ENCODE measurements at places on chromosomes 5 and 9.

GRCh38 chr9:95341293-95341962 lies 23.9 kb upstream of the FANCC start:
- no peak for DNase-seq

GRCh38 chr5:61252643-61252925 lies 79.5 kb upstream of the ZSWIM6 start:
- no peak for DNase-seq

DNA sequence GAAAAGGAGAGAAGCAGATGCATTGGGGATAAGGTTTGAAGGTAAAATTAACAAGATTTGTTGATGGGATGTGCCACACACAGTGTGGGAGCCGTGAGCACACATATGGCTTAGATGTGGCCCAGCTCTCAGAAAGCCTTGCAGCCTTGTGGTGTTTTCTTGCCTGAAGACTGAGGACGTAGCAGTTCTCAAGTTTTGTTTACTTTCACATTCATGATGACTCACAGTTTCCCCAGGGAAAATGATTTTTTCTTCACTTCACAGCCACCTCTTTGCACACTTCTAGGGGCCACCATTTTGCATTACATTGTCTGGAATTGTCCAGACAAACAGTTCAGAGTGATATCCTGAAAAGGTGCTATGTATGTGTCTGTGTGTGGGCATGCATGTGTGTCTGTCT lies 126.2 kb downstream of the BASP1 start:
- DNase-seq = no peak

GRCh38 chr9:613771-614347 lies 227.6 kb upstream of the DMRT1 start:
- DNase-seq = peak; percentile 64

DNA sequence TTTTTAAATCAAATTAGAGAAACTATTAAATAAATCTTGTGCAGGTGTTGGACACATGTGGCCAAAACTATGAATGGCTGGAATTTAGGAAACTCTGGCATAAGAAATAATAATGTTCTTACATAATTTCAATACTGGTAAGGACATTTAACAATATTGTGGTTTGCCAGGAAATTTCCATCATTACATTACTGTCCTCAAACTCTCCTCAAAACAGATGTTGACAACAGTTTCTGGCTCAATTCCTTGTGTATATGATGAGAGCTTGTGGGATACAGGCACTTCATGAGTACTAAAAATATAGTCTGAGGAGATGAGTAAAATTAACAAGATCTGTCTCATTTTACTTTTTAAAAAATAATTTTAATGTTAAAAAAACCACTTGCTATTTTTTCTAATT lies 27.9 kb downstream of the MCTP1 start:
- DNase-seq = no peak

- DNase-seq = no peak
These were observed 618.7 kb downstream of the DNAH5 start for GRCh38 chr5:13325765-13326164.

DNA sequence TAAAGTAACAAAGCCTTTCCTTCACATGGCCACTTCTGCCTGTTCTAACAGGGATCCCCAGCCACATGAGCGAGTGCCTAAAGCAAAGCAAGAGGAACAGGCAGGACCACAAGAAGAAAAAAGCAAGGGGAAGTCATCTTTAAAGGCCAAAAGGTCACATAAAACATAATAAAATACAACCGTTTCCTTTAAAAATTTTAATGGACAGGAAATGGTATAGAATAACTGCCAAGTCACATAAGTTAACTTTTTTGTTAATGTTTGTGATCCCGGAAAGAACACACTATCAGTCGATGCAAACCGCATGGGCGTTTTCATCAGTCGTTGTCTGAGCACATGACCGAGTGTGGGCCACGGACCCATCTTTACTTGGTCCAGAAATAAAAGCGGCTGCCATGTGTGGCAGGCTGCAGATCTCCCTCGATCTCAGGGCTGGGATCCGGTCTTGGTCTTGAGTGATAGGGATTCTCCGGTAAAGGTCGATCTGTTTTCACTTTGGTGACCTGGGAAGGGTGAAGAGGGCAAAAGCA lies 15.6 kb downstream of the NDUFA8 start:
- no peak for DNase-seq

GRCh38 chr9:96187151-96187555 lies 114.8 kb downstream of the HSD17B3 start:
- DNase-seq = no peak

DNA sequence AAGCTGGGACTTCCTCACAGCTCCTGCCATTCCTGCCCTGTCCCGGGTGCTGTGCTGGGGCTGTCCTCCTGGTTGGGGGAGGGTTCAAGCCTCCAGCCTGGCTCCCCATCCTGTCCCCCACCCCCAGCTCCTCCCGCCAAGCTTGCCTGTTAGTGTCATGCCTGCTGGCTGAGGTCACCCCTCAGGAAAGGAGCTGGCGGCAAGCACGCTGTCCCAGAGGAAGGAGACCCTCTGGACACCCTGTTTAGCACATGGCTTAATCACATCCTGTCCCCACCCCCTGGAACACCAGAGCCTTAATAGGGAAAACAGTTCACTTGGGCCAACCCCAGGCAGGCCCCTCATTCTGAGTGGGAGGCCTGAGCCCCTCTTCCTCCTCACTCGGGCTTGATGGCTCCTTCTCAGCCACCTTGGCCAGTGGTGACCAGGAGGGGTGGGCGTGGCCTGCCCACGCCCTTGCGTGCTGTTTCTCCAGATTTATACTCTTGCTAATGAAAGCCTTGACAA lies 9.2 kb upstream of the PHYHD1 start:
- DNase-seq = peak; percentile 78

- no peak for DNase-seq
These were observed 3.3 kb upstream of the PRDM6 start for GRCh38 chr5:123085638-123086286.

DNA sequence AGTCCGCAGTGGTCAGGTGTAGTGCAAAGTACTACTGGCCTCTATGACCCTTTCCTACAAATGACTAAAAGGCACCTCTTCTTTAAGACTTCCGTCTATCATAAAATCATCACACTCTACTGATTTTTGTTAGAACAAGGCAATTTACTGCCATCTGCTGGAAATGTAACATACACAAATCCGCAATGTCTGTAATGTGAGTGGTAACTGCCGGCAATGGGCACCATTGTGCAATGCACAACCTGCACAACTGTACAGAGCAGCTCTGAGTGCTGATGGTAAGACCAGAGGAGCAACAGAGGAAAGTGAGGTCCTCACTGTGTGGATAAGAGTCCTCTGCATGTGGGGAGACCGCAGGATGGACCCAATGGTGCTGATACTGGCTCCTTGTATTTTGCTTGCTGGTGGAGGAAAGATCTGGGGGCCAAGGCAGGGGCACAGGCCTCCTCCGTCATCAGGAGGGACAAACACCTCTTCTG lies 103.7 kb downstream of the ATPSCKMT start:
- no peak for DNase-seq

DNA sequence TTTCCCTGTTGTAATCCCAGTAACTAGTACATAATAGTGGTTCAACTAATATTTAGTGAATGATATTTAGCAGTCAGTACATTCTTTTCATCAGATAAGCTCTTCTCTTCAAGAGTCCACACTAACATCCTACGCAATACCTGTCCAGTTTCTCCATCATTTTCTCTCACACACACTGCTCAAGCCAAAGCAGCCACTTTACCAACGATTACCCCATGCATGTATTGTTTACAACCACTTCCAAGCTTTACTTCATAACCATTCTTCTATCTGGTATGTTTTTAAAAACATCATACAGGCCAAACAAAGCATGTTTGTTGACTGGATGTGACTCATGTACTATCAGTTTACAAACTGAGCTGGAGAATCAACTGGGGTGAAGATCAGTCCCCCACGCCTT lies 7.3 kb downstream of the UBTD2 start:
- DNase-seq = no peak
